Fibroblast of skin of back (primary cell): ENCODE measurements at places on chromosomes 5 and 9.

GRCh38 chr5:129459777-129460671 is at the start of gene ADAMTS19:
Gene ADAMTS19 (plus strand): TSS chr5:129460298. CDS start chr5:129460392, 94 bp downstream.
- DNase-seq: peak; percentile 64

- DNase-seq: no peak
Observed at GRCh38 chr5:35904443-35905132, 33.8 kb downstream of the CAPSL start.

DNA sequence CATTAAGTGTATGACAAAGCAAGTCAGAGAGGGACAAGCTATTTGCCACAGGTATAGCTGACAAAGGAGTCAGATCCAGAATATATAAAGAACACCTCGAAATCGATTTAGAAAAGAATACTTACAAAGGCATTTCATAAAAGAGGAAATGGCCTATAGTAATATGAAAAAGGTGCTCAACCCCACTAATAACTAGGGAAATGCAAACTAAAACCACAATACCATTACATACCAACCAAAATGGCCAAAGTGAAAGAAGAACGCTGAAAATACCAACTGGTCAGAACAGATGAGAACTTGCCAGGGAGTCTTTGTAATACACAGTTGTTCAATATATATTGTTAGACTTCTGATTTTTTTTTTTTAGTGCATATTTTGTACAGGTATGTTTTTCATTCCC is 152.9 kb downstream of the CDC42SE2 start:
- no peak for DNase-seq

- DNase-seq: peak; percentile 90
Observed at GRCh38 chr5:123752552-123753179, 240.7 kb downstream of the CSNK1G3 start.

DNA sequence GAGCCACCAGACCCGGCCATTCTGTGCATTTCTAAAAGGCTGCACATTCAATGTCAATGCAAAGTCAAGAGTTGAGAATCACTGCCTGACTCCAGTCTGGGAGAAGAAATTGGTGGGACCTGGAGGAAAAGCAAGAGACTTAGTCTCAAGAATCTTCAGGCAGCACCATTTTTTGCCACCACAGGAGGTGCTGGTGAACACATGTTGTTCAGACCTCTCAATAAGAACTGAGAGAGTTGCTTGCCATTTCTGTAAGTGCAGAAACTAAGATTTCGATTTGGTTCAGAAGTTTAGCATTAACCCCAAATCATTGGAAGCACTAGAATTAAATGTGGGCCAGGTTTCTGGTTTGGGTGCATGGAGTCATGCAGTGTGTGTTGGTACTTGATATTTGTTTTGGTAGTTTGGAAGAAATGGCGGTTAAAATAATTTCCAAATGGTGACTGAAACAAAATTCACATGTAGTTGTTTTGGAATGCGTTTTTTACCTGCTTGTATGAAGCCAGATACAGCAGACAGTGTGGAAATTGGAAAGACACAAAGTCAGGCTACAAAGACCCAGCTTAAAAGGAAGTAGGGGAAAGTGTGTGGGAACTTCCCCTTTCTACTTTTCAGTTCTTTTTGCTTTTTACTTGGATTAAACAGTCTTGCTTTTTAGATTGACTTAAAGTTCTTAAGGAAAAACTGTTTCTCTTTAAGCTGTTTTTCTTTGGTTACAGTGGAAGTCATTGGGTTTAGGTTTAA is 20.4 kb downstream of the PDE8B start:
- no peak for DNase-seq

- no peak for DNase-seq
Observed at GRCh38 chr9:34610434-34611206, 1.3 kb downstream of the RPP25L start.
